A549 treated with ZK216348 at 1 μM for 4 hours (cell line): ENCODE measurements at places on chromosomes 2 and 18. TPM values are rescaled to one million over a fixed set of nuclear protein-coding genes. Genes with fewer than 3 reads are reported as not detected.

Gene NR4A2
- 1.4 to 3.8 TPM (median 2.1 TPM) in 5 replicates for total RNA-seq

Gene GAD1
- total RNA-seq, result 0.49 to 0.60 TPM (median 0.54 TPM) in 5 replicates

Gene KCNJ3
- not detected in 5 replicates for total RNA-seq

Gene LONRF2
- 2.0 to 3.7 TPM (median 3.0 TPM) in 5 replicates for total RNA-seq

Gene OSBPL6
- total RNA-seq, result 6.5 to 7.7 TPM (median 7.1 TPM) in 5 replicates

Gene CREG2
- 7.3 to 13.6 TPM (median 12.6 TPM) in 5 replicates for total RNA-seq

Gene DAPL1
- total RNA-seq, result not detected in 5 replicates

Gene ABCG8
- total RNA-seq, result not detected in 5 replicates

Gene EML6
- total RNA-seq, result 0.79 to 1.9 TPM (median 1.5 TPM) in 5 replicates

Gene MAP3K19
- not detected in 5 replicates for total RNA-seq

Gene PLEKHB2
- total RNA-seq, result 62.2 to 83.3 TPM (median 72.9 TPM) in 5 replicates

Gene HK2
- total RNA-seq, result 0.76 to 1.3 TPM (median 1.1 TPM) in 5 replicates

Gene LTBP1
- 20.8 to 30.3 TPM (median 24.3 TPM) in 5 replicates for total RNA-seq

Gene VWC2L
- not detected in 5 replicates for total RNA-seq

Gene LCT
- 0.04 to 0.06 TPM in 2 of 5 replicates, not detected in the others for total RNA-seq

Gene TUBA3E
- total RNA-seq, result 0.62 to 0.97 TPM (median 0.78 TPM) in 5 replicates

Gene MC5R
- not detected in 5 replicates for total RNA-seq

Gene SNTG2
- total RNA-seq, result not detected in 5 replicates

Gene TWIST2
- 8.6 to 20.8 TPM (median 18.4 TPM) in 5 replicates for total RNA-seq

Gene SLC8A1
- total RNA-seq, result 0.27 to 0.57 TPM (median 0.41 TPM) in 5 replicates

Gene ST3GAL5
- total RNA-seq, result 26.3 to 55.5 TPM (median 39.5 TPM) in 5 replicates

Gene DUSP19
- 0.25 to 0.83 TPM (median 0.55 TPM) in 5 replicates for total RNA-seq

Gene ZNF407
- 2.4 to 3.7 TPM (median 2.8 TPM) in 5 replicates for total RNA-seq

Gene SFTPB
- 0.11 to 0.14 TPM in 2 of 5 replicates, not detected in the others for total RNA-seq

Gene MTLN
- 95.7 to 143 TPM (median 128 TPM) in 5 replicates for total RNA-seq
